ENCODE measurements at places on chromosomes 12 and 14.
A peak's percentile ranks its signal among the peaks of the same experiment; 100 is the strongest.

DNA sequence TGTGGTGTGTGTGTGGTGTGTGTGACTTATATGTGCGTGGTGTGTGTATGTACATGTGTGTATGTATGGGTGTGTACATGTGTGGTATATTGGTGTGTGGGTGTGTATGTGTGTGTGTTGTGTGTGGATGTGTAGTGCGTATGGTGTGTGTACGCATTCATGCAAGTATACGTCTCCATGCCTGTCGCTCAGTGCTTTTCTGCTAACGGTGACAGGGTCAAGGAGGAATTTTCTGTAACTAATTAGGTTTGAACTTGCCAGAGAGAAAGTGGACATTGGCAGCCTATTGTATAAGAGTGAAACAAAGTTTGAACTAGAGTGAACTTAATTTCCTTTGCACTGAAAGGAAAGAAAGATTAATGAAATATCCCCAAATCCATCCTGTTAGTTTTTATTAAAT is 120.9 kb upstream of the GSC start:
- DNase-seq = no peak

- DNase-seq = no peak
These were observed 238.0 kb upstream of the FOXN3 start for GRCh38 chr14:89654998-89655397.

DNA sequence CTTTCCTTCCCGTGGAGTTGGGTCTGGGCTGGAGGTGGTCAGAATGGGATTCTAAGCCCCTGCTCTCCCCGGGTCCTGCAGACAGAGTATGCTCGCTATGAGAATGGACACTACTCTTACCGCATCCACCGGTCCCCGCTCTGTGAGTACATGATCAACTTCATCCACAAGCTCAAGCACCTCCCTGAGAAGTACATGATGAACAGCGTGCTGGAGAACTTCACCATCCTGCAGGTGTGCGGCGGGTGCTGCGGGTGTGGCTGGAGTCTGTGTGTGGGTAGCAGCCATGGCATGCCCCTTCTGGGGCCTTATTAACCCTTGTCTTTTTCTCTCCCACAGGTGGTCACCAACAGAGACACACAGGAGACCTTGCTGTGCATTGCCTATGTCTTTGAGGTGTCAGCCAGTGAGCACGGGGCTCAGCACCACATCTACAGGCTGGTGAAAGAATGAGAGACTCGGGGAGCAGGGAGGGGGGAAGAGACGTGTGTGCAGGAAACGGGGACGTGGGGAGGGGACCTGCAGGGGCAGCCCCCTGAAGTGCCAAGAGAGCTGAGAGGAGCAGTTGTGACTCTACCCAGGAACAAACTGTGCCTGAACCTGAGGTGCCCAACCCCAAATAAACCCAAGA is 37.0 kb upstream of the TSPAN9 start:
- DNase-seq = no peak

DNA sequence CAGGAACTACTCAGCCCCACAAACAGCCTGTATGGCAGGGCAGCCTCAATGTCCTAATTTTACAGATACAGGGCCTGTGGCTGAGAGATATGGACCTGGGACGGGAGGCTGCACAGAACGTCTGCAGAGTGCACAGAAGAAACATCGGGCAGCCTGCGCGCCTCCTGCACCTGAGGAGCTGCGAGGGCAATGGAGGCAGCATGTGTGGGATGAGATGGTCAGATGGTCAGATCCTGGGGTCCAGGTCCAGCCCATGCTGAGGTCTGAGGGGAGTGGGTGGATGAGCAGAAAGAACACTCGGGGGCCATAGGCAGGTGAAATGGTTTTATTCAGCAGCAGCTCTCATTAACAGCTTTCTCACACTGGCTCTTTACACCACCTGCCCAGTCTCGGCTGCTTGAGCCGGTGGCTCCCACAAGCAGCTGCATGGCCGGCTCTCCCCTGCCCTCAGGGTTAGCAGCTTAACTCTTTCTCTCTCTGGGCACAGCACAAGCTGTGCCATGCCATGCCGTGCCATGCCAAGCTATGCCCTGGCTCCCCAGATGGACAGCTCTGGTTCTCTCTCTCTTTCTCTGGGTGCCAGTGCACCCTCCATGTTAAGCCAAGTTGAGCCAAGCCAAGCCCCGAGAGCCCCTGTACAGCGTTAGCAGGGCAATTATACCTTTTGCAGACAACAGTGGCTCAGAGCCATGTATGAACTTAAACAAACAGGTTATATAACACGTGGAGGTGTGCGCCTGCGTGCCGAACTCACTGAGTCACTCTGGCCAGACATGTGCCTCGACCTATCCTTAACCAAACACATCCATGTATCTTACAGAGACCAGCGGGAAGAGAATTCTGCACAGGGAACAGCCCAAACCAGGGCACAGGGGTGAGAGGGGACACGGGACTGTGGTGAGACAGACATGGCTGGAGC is 47.6 kb downstream of the RIMBP2 start:
- DNase-seq = no peak

DNA sequence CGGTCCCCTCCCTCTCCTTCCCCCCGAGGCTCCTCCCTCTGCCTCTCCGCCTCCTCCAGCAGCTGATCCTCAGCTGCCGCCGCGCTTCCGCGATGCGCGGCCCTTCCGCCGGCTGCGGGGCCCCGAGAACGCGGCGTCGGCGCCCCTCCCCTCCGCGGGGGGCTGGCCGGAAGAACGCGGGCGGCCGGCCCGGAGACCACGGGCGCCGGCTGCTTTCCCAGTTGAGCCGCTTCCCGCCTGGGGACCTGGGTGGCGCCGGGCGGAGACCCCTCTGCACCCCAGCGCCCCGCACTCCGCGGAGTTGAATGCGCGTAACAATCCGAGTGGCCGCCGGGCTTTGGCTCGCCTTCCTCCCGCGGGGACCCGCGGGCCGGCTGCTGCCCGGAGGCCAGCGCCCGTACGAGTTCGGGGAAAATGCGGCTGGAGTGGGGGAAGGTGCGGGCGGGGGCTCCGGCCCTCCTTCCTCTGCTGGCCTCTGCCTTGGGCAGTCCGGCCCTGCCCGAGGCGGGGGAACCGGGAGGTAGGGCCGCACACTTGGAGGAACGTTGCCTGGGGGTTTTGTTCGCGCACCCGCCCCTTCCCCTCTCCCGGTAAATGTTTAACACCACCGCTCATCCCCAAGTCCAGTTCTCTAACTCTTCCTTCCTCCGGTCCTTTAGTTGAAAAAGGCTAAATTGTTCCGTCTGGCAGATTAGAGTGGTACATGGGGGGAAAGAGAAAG is 393 bp upstream of the DCAF5 start:
- DNase-seq = peak; percentile 93

DNA sequence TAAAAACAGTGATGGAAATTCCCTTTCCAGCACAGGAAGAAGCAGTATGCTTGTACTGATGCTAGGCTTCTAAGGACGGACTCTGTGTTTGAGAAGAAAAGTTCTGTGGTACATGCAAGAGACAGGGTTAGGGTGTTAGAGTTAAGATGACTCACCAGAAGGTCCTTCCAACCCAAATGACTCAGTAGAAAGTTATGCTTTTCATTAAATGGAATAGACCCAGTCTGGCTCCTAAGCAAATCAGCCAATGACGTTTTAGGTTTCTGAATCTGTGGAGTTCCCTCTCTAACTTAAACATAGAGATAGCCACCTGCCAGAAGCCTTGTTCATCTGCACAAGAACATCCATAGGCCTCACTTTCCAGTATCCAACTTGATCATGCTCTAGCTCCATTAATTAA is 5.7 kb downstream of the PTHLH start:
- peak; percentile 95 for DNase-seq

DNA sequence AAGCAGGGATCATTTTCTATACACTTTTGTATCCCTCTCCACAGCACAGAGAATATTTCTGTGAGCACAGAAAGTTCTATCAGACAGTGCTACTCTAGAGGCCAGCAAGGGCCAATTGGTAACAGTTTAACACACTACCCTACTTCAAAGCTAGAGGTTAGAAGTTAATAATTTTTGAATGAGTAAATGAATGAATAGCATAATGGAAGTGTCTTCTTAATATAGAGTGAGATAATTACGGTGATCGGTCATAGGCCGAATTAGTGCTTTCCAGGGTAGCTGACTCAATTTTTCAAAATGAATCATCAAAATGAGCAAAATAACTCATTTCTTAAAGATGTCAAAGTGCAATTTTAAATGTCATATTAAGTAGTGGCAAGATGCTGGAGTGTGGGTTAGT is 67.0 kb upstream of the CCDC198 start:
- no peak for DNase-seq

DNA sequence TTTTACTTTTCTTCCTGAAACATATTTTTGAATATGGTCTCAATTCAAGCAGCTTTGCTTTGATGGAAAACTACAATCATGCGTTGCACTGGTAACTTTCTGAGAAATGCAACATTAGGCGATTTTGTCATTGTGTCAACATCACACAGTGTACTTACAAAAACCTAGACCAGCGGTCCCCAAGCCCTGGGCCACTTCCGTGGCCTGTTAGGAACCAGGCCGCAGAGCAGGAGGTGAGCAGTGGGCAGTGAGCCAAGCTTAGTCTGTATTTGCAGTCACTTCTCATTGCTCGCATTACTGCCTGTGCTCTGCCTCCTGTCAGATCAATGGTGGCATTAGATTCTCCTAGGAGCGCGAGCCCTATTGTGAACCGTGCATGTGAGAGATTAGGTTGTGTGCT is 163.7 kb upstream of the NOVA1 start:
- no peak for DNase-seq

- no peak for DNase-seq
These were observed 207.5 kb upstream of the PWP1 start for GRCh38 chr12:107477947-107478610.

GRCh38 chr12:27104546-27104945 is 22.2 kb upstream of the C12orf71 start:
- DNase-seq = peak; percentile 58

- no peak for DNase-seq
These were observed 87.3 kb upstream of the DIO3 start for GRCh38 chr14:101473795-101474562.

GRCh38 chr14:67242168-67242420 is 859 bp downstream of the PALS1 start:
- DNase-seq = no peak

- peak; percentile 52 for DNase-seq
These were observed 1.0 kb downstream of the RNF41 start for GRCh38 chr12:56220611-56221231.

DNA sequence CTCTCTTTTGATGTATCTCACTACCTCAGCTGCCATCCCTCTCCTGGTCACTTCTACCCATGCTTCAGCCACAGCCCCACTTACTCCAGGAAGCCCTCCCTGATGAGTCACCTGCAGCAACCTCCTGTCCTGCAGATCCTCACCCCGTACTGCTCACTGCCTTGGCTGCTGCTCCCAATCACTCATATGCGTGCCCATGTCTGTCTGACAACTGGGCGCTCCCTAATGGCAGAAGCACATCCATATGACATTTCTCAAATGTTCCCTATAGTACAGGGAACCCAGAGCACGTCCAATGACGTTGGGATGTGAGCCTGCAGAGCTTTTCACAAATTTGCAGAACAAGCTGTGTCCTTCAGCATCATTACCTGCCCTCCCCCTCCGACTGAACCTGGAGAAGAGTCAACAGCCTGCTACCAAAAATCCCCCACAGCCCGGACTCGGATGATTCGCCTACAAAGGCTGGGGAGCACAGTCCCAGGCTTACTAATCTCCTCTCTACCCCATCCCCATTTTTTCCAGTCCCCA is 90.0 kb downstream of the SINHCAF start:
- no peak for DNase-seq

GRCh38 chr12:57621497-57622292 is 10.5 kb downstream of the ARHGEF25 start:
- peak; percentile 33 for DNase-seq

GRCh38 chr14:33363682-33364081 is 425.0 kb downstream of the NPAS3 start:
- peak; percentile 70 for DNase-seq

DNA sequence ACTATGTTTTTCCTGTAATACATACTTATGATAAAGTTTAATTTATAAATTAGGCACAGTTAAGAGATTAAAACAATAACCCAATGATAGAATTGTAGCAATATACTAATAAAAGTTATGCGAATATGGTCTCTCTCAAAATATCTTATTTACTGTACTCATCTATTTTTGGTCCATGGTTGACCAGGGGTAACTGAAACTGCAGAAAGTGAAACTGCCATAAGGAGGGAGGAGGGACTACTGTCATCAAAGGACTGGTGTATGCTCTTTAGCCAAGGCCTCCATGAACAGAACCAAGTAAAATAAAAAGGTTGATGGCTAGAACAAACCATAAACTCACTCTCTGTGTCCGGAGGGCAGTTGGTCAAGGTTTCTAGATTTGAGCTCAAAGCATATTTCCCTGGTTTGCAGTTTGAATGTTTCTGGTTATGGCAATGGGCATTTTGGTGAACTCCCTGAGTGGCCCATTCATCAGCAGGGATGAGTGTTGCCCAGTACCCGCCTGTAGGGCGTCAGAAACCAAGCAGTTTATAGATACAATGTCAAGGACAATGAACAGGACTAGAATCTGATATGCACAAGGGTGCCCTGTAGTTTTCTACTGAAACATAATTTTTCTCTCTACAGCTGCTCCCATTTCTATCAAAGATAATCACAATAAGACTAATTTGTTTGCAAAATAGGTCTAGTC is 19.8 kb downstream of the LEMD3 start:
- no peak for DNase-seq

DNA sequence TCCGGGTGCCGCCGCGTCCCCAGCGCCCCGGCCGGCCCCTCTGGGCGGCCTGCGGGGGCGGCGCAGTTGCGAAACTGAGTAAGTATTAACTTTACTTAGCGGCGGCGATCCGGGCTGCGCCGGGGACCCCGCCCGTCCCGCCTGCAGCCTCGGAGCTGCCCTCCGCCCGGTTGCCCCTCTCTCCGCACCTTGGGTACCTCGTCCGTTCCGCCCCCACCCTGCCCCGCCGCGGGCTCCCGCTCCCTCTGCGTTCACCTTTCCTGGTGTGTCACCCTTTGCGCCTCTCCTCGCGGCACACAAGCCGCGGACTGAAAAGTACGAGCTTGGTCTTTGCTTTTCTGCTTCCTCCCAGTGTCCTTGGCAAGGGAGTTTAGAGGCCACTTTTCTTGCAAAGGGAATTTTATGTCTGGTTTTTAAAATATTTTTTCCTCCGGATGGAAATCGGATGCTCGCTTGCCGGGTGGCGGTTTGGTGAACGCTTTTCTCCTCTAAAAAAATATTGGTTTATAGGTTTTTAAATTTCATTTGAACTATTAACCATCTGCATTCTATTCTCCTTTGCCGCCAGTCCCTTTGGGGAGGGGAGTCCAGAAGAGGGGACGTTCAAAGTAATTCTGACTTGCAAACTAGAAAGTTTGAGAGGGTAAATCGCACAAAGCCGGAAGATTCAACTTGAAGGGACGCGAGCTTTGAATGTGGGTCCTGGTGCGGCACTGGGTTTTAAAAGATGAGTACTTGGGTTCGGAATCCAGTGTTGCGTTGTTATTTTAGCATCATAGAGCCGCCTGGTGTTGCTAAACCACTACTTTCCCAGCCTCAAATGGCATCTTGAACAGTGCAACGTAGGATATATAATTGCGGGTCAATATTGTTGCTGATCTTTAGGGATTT is 834 bp downstream of the RASSF8 start:
- peak; percentile 83 for DNase-seq

DNA sequence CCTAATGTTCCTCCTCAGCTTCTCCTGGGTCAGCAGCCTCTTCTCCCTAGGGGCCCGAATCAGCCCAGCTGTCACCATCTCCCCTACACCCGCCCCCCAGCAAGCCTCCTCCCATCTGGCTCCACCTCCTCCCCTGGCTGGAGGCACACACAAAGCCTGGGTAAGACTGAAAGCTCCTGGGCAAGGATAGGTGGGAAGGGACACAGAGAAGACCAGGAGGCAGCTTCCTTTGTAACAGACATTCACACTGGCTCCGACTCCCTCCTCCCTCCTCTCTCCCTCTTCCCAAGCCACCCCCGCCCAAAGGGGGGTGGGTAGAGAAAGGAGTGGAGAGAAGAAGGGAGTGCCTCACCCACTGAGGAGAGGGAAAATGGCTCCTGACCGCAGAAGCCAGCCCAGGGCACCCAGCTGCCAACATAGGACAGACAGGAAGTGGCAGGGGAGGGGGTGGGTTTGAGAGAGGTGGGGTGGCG is 4.0 kb downstream of the CHD4 start:
- DNase-seq = peak; percentile 53

All from fibroblast of skin of right biceps (primary cell).